ENCODE measurements at places on chromosomes 1 and 21.
A peak's percentile ranks its signal among the peaks of the same experiment; 100 is the strongest.

DNA sequence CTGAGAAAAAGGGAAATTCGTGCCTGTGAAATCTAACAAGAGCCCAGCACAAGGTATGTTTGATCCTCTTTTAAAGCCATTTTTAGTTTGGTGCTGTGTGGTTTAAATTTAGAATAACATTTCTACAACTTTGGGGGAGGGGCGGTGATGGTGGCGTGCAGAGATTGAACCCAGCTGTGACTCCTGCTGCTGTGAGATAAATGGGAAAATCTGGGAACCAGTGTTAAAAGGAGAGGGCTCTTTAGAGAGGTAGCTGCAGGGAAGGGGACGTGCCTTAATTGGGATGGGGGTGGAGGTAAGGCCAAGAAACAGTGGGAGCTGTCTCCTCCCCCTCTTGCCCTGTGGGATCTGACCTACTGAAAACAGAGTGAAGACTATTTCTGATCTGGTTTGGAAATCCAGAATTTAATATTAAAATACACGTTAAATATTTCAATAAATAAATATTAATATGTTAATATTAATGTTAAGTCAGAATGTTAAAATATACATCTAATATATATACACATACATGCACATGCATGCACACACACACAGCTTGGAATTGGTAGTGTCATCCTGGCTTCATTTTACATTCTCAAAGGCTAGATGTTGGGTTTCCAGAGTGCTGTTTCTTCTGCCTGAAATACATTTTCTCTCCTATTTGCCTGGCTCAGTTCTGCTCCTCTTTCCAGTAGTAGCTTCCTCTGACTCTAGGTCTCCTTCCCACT lies 30.1 kb upstream of the DNAJC6 start:
- no peak for DNase-seq

- DNase-seq, result no peak
These were observed 78.8 kb downstream of the MIS18A start for GRCh38 chr21:32200029-32200428.

DNA sequence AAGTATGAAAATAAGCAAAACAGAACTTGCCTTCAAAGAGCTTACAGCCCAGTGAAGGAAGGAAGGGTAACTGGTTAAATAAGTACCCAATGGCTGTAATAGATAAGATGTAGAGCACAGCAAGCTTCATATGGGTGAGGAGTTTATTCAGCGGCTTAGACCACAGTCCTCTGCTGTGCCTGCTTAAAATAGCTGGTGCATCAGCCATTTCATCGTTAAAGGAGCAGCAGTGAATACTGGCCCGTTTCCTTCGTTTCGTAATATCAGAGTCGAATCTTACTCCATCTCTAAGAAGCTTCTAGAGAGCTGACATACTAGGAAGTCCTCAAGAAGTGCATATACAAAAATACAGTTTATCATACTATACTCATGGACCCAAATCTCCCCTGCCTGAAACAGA lies 286.5 kb downstream of the NFIA start:
- DNase-seq, result no peak

GRCh38 chr1:76122271-76122670 lies 47.7 kb downstream of the ST6GALNAC3 start:
- DNase-seq, result no peak

GRCh38 chr1:157580179-157580827 lies 17.6 kb downstream of the FCRL4 start:
- DNase-seq, result peak; percentile 49

GRCh38 chr1:101993710-101994109 lies 3.0 kb downstream of the OLFM3 start:
- no peak for DNase-seq

- DNase-seq, result peak; percentile 55
These were observed 11.1 kb upstream of the RAB42 start for GRCh38 chr1:28580722-28581530.

DNA sequence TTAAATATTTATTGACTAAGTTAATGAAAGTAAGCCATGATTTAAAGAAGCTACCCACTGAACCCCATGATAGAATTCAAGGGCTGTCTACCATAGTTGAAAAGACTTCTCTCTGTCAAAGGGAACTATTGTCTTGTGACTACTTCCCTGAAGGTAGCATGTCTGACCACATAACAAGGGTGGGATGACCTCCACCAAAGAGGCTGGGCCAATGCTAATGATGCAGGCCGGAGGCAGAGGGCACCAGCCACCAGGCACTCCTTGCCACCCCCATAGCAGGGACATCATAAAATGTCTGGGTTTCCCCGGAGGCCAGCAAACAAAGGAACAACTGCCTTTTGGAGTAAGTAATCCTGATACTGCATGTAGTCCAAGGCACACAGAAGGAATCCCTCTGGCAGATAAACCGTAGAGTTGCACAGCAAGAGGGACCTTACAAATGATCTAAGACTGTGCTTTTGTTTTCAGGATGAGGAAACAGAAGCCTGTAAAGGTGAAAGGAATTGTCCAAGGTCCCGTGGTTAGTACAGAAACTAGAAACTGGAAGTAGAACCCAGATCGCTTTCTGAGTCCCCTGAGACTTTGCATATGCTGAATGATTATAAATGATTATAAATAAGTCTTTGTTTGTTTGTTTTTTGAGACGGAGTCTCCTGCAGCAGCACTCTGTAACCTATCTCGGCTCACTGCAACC lies 33.5 kb upstream of the ITPKB start:
- no peak for DNase-seq

- DNase-seq, result no peak
These were observed 10.3 kb downstream of the CHIT1 start for GRCh38 chr1:203219171-203219570.

GRCh38 chr1:25243907-25244306 lies 3.3 kb downstream of the RSRP1 start:
- no peak for DNase-seq

DNA sequence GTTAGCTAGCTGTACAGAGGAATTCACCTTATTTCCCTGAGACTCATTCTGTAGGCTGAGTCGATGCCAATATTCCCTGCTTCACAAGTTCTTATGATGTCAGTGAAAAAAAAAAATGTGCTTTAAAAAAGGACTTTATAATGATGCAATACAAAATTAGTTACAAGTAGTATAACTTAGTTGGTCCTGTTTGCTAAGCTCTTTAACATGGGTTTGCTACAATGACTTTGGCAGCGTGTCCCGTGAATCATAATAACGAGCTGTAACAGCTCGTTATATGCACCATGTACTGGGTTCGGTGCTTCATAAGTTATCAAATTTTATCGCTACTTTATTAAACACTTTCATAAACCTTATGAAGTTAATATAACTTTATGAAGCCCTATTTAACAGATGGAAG lies 349.7 kb downstream of the LMX1A start:
- DNase-seq, result no peak

GRCh38 chr1:92881391-92881790 lies 49.6 kb downstream of the RPL5 start:
- DNase-seq, result no peak

GRCh38 chr1:162564762-162565218 lies 3.3 kb downstream of the UAP1 start:
- DNase-seq, result no peak

DNA sequence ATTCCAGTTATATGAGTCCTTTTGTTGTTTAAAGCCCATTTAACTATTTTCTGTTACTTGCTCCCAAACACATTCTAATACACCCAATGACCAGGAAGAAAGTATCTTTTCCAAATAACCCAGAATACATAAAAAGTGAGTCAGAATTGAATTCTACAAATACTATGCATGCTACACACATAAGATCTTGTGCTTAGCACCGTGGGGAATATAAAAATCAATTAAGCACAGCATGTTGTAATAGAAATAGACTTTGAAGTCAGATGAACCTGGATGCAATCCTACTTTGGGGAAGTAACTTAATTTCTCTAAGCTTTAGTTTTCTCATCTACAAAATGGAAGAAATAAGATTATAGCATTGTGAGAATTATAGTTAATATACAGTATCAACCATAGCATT lies 40.5 kb upstream of the MUTYH start:
- DNase-seq, result no peak

DNA sequence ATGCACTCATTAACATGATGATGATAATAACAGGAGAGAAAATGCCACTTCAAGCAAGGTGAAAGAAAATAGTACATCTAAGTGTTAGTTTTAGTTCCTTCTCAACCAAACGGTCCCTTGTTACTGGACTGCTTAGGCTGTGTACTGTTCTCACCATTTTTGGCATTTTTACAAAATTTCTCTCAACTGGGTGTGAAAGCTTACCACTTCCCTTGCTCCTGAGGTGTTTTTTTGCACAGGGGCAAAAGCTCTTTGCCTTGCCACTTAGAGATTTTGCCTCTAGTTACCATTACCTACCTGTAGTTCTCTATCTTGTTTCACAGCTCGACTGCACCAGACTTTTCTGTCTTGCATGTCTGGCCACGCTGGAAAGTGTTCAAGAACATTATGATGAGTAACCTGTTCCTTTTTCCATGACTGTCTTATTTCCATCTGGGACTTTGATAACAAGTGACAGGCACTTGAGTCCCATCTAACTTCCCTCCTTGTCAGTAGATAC lies 10.7 kb downstream of the NEK7 start:
- no peak for DNase-seq

GRCh38 chr1:87951852-87952251 lies 623.2 kb downstream of the LMO4 start:
- no peak for DNase-seq

GRCh38 chr1:77406661-77407060 lies 124.8 kb downstream of the AK5 start:
- no peak for DNase-seq

GRCh38 chr1:85296980-85297379 lies 20.5 kb upstream of the BCL10 start:
- DNase-seq, result no peak

GRCh38 chr1:19496527-19496874 lies 11.2 kb upstream of the CAPZB start:
- DNase-seq, result no peak

GRCh38 chr1:20962576-20963258 lies 175.6 kb upstream of the HP1BP3 start:
- no peak for DNase-seq

GRCh38 chr1:178486100-178487069 lies 10.4 kb downstream of the CLEC20A start:
- no peak for DNase-seq

DNA sequence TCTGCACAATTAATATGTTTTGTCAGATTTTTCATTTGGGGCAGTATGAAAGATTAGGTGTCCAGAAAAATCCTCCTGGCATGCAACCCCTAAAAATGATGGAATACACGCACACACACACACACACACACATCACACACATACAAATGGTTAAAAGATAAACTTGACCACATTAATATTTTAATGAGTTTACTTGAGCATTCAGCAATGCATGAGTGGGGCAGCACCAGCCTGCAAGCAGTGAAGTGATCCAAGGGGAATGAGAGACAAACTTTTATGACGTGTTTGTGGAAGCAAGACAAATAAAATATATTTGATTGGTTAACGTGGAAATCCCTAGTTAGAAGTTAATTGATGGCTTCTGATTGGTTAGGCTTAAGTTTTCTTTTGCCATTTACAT lies 29.1 kb upstream of the SOAT1 start:
- no peak for DNase-seq

- DNase-seq, result peak; percentile 53
These were observed 45.9 kb downstream of the WDR4 start for GRCh38 chr21:42833439-42833815.

GRCh38 chr1:61007534-61008364 lies 74.6 kb upstream of the NFIA start:
- no peak for DNase-seq

DNA sequence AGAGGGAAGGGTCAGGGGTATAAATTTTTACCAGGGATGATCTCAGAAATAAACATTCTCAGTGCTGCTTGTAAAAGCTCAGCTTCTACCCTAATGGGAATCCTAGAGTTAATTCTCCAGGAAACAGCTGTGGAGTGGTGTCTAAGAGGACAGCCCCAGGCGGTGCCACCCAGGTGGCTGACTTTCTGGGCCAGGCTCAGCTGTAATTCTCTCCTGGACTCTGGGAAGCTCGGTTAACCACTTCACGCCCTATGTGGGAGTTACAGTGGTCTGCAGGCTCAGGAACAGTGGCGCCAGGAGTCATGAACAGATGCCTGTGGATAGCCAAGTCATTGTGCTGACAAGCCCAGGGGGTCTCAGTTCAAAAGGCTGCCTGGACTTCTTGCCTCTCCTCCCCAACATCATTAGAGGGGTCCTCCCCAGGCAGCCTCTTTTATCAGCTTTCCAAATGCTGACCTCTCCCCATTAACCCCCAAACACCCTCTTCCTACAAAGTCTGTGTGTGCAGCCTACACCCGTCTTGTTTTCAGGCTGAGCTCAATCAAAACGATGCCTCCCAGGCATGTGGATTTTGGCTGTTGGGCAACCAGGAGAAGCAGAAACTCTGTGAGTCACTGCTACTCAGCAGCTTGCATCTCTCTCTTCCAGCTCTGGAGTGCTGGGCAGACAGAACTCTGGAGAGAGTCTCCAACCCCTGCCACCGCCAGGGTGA lies 1.2 kb downstream of the HHIPL2 start:
- DNase-seq, result no peak

GRCh38 chr1:168007691-168008090 lies 70.8 kb upstream of the MPC2 start:
- DNase-seq, result no peak

DNA sequence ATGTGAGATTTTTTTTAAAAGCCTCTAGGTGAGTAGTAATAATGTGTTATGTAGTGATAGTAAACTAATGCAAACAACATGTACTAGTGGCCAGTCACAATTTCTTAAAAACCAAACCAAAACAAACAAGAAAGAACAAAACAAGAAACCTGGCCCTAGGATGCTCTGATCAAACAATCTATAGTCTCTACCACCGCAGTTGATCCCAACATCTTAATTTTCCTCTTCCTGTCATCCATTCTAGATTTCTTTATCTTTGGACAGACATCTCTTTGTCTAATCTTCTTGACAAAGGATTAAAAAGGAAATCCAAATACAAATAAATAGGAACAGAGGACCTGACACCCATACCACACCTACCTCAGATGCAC lies 188.2 kb upstream of the ADAMTS5 start:
- DNase-seq, result no peak

DNA sequence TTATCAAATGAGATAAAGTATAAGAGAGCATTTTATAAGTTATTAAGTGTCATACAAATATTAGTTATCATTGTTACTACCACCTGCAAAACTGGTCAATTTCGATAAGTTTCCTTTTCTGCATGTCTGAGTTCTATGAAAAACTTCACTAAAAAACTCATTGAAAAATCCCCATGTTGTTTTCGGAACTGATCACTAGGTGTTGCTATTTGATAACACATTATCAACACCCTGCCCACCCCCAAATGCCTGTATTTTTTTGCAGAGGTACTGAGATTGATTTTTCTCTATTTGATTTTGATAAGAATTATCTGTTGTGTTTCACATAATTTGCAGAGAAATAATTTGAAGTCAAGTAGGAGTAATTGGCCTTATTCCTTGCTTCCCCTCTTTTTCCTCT lies 22.1 kb upstream of the DISP1 start:
- no peak for DNase-seq
